Activated CD8-positive, alpha-beta memory T cell treated with anti-CD3 and anti-CD28 coated beads for 24 hours (primary cell): ENCODE measurements at places on chromosomes 5 and 9.
A peak's percentile ranks its signal among the peaks of the same experiment; 100 is the strongest.

DNA sequence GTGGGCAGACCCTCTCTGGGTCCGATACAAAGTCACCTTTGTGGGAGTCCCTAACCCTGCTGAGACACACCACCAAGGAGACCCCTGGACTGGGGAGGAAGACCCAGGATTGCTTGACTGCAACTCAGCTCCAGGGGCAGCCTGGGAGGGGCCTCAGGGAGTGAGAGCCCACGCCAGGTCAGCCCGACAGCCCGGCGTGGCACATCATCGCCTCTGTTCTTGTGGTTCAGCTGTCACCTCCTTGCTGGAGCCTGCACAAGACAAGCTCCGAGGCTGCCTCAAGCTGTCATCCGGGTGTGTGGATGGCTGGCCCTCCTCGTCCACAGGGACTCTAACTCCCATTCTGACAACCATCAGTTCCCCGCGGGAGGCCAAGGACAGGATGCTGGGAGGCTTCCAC is 133.6 kb downstream of the ZNF354C start:
- no peak for DNase-seq

DNA sequence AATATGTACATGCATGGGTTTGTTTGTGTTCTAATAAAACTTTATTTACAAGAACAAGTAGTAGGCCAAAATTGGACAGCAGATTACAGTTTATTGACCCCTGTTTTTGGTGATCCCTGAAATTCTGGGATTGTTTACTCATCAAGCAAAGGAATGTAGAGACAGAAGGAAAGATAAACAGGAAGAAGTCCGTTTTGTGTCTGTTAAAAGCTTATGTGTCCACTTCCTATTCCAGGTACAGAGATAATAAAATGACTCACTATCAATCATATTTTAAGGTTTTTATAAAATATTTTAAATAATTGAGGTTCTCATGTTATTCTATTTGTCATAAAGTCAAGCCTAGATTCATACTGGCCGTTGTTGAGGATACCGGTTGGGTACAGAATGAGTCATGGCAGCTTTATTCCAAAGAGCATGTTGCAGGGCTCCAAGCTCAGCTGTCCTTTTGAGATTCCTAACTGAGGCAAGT is 214.9 kb upstream of the DAB2 start:
- DNase-seq, result no peak

DNA sequence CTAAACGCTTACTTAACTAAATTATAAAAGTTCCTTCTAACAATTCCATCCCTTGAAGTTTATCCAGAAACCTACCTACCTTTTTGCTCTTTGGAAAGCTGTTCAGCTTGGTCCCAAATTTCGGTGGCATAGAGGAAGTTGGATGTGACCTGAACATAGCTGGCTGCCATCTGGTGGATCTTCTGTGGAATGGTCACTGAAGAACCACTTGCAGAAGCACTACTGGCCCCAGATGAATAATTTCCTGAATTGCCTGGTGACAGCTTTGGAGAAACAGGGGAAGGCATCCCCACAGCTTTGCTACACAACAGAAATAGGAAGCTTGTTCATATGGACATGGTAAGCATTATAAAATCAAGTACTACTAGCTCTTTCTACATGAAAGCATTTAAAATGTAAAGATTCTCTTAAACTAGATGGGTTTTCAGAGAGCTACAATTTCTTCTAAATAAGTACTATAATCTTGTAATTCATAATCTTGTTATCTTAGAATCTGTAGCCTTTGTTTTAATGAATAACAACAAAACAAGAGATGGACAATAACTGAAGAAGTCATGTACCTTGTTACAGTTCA is 9.9 kb downstream of the LEAP2 start:
- no peak for DNase-seq

- no peak for DNase-seq
These were observed 15.3 kb upstream of the RNF130 start for GRCh38 chr5:180086816-180087399.

DNA sequence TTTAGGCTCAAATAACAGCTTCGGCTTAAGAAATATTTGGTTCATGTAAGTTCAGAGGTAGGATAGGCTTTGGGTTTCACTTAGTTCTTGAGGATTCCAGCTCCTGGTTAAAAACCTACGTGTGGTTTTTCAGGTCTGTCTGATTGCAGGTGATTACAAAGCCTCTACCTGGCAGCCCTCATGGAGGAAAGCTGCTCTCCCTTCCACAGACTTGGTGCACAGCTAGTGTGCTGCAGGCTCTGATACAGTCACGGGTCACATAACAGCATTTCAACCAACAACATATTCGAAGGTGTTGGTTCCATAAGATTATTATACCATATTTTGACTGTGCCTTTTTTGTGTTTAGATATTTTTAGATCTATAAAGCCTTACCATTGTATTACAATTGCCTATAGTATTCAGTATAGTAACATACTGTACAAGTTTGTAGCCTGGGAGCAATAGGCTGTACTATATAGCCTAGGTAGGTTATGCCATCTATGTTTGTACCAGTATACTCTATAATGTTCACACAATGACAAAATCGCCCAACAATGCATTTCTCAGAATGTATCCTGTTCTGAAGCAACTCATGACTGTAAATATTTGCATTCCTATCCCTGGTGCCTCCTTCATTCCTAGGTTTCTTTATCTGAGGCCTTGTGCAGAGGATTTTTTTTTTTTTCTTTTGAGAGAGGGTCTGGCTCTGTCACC is 8.0 kb upstream of the DCP2 start:
- DNase-seq, result no peak

DNA sequence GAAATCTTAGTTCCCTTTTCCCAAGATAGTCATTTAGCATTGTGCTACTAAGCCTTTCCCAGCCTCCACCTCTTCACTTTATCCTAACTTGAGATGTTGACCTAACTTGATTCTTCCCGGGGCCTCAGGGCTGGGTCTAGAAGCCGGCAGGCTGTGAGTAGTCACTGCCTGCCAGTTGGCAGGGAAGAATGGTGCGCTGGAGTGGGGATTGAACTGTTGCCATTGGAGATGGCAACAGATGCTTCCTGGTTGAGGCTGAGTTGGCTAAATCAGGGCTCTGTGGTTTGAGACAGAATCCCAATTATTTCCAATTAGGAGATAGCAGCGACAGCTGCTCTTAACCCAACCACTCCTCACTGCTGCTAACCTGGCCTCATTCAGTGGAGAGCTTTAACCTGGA is 343.1 kb downstream of the BRINP1 start:
- no peak for DNase-seq

DNA sequence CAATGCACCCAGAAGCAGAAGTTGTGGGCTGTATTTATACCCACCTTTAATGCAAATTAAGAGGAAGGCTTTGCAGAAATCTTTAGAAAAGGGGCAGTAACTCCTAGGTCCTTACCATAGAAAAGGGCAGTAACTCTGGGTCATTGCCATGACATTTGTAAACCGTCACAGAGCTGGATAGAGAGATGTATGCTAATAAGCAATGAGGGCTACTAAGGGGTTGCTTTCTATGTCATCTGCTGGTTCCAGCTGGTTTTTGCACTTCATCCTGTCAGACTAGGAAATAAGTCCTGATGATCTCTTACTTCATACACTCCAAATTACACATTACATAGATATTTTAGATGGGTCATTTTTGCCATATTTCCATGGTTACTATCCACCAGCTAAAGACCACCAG is 299.1 kb upstream of the TYRP1 start:
- DNase-seq, result no peak

DNA sequence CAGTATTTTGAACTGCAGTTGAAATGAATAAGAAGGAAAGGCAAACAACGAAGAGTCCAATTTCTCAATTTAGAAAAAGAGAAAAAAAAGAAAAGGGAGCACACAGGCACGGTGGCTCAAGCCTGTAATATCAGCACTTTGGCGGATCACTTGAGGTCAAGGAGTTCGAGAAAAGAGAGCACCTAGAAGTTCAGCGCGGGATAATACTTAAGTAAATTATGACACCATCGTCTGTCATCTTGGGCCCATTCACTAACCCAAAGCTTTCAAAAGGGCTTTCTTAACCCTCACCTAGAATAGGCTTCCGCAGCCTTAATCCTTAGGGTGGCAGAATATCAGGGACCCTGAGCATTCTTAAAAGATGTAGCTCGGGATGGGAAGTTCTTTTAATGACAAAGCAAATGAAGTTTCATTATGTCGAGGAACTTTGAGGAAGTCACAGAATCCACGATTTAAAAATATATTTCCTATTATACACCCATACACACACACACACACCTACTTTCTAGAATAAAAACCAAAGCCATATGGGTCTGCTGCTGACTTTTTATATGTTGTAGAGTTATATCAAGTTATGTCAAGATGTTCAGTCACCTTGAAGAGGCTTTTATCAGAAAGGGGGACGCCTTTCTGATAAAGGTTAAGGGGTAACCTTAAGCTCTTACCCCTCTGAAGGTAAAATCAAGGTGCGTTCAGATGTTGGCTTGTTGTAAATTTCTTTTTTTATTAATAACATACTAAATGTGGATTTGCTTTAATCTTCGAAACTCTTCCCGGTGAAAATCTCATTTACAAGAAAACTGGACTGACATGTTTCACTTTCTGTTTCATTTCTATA is 602 bp upstream of the CD274 start:
- DNase-seq, result no peak

DNA sequence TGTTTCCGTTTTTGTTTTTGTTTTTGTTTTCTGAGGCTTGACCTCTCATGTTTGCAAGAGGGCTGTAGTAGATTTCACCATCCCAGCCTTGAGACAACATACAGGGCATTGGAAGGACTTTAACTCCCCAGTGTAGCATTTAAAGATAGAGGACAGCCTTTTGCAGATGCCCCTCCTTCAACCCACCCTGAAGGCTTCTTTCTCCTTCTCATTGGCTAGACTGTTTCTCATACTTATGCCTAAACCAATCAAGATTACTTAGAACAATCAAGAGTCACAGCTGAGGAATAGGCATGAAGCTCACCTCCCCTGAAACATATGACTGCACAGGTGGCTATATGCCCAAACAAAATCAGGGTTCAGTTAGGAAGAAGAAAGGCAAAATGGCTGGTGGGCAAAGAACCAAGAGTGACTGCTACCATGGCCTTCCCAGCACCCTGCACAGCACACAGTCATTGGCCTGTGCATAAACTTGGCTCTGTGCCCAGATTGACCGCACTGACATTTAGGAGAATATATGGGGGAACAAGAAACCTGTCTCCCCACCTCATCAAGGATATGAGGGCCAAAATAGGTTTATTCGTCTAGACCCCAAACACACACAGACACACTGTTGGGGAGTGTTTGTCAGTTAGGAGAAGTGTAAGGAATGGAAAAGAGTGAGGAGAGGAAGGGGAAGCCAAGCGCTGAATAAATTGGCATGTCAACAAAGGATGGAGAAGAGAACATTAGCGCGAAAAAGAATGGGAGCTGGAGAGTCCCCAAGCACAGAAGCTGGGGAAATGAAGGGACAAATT is 137.3 kb upstream of the RANBP3L start:
- DNase-seq, result no peak

DNA sequence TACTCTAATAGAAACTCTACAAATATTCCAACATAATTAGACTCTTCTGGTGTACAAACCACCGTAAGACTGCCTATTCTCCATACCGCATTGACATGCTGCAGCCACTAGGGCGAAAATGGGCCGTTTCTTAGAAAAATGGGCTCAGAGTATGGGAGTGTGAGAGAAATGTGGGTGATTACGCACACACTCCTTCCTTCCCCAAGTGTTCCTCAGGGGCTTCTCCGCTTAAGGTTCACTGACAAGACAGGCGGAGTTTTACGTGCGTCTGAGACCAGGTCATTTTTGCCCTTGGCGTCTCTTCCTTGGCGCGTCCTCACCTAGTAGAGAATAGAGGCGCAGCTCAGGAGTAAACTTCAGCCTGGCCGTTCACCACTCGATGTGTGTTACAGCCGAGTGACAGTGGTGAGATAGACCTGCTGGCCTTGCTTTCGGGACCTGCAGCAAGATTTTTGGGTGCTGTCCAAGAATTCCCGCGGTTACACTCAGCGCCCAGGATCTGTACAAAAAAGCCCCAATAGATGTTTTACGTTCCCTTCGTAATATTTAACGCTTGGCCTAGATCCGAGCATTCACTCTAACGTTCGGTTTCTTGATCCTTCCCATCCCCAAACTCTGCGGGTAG is 1.8 kb upstream of the NTRK2 start:
- no peak for DNase-seq

- no peak for DNase-seq
These were observed 475.1 kb downstream of the SPOCK1 start for GRCh38 chr5:137024044-137024443.

- no peak for DNase-seq
These were observed 329.2 kb downstream of the EBF1 start for GRCh38 chr5:158770506-158770905.

GRCh38 chr5:171954721-171955120 is 51.7 kb downstream of the FBXW11 start:
- DNase-seq, result no peak

GRCh38 chr9:94613003-94613402 is 19.4 kb upstream of the FBP2 start:
- no peak for DNase-seq

DNA sequence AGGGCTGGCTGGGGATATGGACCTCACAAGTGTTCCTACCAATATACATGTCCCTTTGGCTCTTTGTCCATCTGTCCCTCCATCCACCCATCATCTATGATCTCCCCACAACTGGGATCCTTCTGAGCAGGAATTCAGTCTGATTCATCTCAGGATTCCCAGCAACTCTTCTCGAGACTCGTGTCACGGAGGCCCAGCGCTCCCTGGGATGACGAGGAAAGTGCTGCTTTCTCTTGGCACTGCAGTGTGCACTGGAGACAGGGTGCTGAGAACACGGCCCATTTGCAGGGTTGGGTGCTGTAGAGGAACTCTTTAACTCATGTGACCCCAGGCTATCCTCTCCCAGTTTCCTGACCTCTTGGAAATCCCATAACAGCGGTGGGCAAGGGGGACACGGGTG is 72.9 kb downstream of the ANGPTL2 start:
- DNase-seq, result no peak

- DNase-seq, result no peak
These were observed 435 bp upstream of the CDX1 start for GRCh38 chr5:150166037-150166649.

GRCh38 chr9:113625486-113625885 is 162.0 kb downstream of the RGS3 start:
- DNase-seq, result peak; percentile 51

GRCh38 chr9:98856982-98857381 is 49.5 kb downstream of the GALNT12 start:
- DNase-seq, result no peak

- peak; percentile 42 for DNase-seq
These were observed 43.1 kb downstream of the P4HA2 start for GRCh38 chr5:132184588-132184987.

- DNase-seq, result no peak
These were observed 7.0 kb downstream of the IRX2 start for GRCh38 chr5:2744485-2744884.

- DNase-seq, result no peak
These were observed 86.5 kb upstream of the LMX1B start for GRCh38 chr9:126527109-126527825.

DNA sequence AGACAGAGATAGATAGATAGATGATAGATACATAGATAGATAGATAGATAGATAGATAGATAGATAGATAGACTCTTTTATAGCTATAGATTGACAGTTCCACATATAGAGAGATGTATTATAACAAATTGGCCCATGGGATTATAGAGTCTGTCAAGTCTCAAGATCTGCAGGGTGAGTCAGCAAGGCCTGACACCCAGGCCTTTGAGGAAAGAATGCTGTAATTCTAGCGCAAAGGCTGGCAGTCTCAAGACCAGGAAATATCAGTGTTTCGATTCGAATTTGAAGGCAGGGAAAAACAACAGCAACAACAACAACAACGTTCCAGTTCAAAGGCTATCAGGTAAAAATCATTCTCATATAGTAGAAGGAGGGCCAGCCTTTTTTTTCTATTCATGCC is 339.2 kb upstream of the CDH9 start:
- DNase-seq, result no peak
